ENCODE measurements at places on chromosomes 4 and X.
A peak's percentile ranks its signal among the peaks of the same experiment; 100 is the strongest.

DNA sequence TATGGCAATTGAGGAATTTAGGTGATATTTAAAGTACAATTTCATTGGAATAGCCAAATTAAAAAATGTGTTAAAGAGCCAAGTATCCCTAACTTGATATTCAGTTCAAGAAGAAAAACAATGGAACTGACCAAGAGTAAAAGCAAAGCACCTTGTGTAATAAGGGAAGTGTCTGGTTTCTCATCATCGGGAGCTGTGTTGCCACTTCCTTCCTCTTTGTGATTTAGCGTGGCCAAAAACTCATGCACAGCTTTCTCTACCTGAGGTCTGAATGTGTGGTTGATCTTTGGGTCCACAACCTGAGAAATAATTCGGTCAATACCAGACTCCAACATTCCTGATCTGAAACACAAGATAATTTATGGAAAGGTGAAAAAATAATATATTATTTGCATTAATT, 12.4 kb downstream of the BOD1L1 start:
- no peak for DNase-seq

GRCh38 chr4:128454881-128455280, 167.3 kb upstream of the PGRMC2 start:
- DNase-seq, result no peak

- DNase-seq, result no peak
These were observed 183.4 kb downstream of the PPP3CA start for GRCh38 chr4:101163936-101164335.

GRCh38 chr4:73064536-73064935, 5.0 kb downstream of the COX18 start:
- DNase-seq, result no peak

DNA sequence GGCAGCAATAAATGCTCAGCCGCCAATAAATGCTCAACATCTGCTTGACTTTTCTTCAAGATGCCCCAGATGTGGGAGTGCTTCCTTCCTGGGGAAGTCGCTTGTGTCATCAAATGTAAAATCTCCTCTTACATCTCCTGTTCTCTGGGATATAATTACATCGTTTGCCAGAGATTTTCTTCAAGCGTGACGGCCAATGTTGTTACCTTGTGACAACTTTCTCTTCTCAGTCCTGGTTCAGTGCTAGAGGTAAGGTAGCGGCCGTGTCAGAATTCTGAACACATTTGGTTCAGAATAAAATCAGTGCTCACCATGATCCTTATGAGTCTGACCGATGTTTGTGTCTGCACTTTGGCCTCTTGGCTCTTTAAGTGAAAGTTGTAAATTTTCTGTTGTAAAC, 102.5 kb downstream of the ASMT start:
- DNase-seq, result no peak

DNA sequence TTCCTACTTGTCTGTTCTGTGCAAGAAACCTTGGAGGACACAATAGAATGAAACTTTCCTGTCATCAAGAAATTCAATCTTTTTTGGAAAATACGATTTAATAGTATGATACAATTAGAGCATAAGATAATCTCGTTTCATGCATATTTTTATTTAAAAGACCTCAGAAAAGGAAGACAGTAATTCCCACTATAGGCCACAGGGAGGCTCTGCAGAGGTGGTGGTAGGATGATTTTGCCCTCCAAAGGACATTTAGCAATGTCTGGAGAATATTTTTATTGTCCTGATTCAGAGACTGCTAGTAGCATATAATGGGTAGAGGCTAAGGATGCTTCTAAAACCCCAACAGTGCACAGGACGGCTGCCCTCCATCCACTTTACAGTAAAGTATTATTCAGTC, 68.7 kb downstream of the PAK3 start:
- no peak for DNase-seq

- DNase-seq, result no peak
These were observed 105.7 kb downstream of the FRAS1 start for GRCh38 chr4:78162821-78163220.

GRCh38 chr4:147788791-147789190, 56.9 kb downstream of the ARHGAP10 start:
- no peak for DNase-seq

DNA sequence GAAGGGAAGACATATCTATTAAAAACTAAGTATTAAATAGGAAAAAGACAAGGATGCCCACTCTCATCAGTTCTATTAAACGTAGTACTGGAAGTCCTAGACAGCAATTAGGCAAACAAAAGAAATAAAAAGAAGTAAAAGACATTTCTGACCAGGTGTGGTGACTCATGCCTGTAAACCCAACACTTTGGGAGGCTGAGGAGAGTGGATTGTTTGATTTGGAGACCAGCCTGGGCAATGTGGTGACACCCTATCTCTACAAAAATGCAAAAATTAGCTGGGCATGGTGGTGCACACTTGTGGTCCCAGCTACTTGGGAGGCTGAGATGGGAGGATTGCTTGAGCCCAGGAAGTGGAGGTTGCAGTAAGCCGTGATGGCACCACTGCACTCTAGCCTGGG, 1071.8 kb downstream of the FAT4 start:
- DNase-seq, result peak; percentile 42

- DNase-seq, result no peak
These were observed 57.2 kb downstream of the TRMT44 start for GRCh38 chr4:8497762-8498161.

GRCh38 chr4:81870275-81870674, 398.6 kb upstream of the RASGEF1B start:
- DNase-seq, result no peak

GRCh38 chr4:3780347-3781171, 14.4 kb downstream of the ADRA2C start:
- no peak for DNase-seq

- no peak for DNase-seq
These were observed 230.8 kb downstream of the CPE start for GRCh38 chr4:165609653-165610052.

- no peak for DNase-seq
These were observed 5.5 kb upstream of the DCTD start for GRCh38 chr4:182922501-182923284.

DNA sequence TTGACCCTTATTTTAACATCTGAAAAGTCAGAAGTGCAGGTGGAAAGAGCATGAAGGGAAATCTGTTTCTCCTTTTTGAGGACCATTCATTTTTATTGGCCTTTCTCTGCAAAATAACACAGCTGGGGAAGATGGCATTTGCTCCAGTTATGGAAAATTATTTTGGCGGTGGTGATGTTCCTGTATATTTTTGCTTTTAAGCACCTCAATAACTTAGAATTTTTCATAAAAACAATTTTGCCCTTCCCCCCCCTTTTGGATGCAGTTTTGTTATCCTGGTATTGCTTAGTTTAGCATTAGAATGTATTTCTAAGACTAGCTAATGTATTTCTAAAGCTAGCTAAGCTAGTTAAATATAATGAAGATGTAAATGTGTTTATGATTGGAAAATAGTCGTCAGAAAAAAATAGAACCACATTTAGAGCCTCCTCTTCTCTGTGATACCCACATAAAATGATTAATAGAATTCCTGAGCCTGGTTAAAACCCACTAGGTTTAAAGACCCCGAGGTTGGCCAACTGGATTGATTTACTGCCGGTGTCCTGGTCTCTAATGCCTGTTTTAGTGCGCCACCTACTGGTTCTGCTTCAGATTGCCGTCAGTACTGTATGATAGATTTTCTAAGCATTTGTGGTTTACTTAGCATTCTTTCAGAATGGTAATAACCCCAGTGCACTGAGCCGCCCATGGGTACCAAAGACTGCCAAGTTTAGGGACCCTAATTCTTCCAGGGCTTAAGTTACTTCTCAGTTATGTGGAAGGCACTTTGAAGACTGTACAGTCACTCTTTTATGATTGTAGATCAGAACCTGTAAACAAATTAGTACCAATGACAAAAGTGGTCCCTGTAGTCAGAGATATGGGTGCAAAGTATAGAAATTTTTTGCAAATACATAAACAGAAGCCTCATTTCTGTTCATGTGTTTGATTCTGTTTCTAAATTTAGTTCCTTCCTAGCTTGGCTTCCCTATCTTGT, 11.4 kb downstream of the KLF3 start:
- peak; percentile 86 for DNase-seq

GRCh38 chrX:46628460-46629371, 55.2 kb downstream of the CHST7 start:
- DNase-seq, result no peak

GRCh38 chr4:146023334-146023967, 84.8 kb upstream of the ZNF827 start:
- no peak for DNase-seq

- DNase-seq, result no peak
These were observed 61.4 kb downstream of the SHISA3 start for GRCh38 chr4:42458657-42459056.

DNA sequence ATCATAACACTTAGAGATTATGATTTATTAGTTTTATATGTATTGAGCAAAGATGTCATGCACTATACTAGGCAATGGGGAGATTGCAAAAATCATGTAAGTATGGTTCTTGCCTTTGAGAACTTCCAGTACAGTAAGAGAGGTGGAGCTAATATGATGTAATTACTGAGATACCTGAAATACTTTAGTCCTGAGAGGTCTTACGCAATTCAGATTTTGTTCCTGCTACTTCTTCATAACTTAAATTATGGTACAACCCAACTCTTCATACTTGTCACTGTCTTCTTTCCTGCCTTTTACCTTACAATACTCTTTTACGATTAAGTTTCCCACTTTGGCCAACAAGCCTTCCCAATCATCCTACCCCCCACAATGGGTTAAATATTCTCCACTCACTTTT, 564.2 kb upstream of the PITX2 start:
- DNase-seq, result no peak

- DNase-seq, result no peak
These were observed 1200.5 kb downstream of the C4orf33 start for GRCh38 chr4:130296448-130296847.

DNA sequence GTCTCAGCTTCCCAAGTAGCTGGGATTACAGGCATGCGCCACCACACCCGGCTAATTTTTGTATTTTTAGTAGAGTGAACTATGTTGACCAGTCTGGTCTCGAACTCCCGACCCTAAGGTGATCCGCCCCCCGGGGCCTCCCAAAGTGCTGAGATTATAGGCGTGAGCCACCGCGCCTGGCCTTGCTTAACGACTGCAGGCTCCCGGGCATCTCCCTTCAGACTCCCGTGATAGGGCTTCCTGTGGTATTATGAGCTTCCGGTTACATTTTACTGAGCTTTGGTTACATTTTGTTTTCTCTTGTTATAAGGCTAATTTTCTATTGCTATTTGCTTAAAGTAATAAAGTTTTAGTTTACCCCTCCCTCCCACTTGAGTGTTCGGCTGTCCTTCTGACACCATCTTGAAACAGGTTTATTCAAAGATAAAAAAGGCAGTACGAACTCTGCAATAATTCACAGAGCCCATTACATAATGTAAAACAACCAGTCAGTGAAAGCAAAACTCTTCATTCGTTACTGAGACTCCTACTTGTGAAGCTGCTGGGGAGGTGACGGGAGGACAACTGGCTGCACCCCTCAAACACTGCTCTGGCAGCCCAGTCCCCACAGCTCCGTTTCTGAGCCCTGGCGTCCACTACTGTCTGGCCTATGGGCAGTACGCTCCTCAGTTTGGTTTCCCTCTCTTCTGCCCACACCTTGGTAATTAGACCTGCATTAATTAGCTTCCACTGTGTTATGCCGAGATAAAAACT, 795.7 kb upstream of the SLIT2 start:
- no peak for DNase-seq

GRCh38 chr4:148200960-148201359, 241.3 kb downstream of the NR3C2 start:
- DNase-seq, result no peak

Measured in astrocyte of the cerebellum (primary cell).